ENCODE measurements at places on chromosomes 5 and 9. TPM values are rescaled to one million over a fixed set of nuclear protein-coding genes. Genes with fewer than 3 reads are reported as not detected.

The DOLK gene
- polyA plus RNA-seq: 10.1 TPM

The KCNV2 gene
- not detected for polyA plus RNA-seq

The GABRA6 gene
- not detected for polyA plus RNA-seq

The FPGS gene
- polyA plus RNA-seq: 40.1 TPM

The GRXCR2 gene
- not detected for polyA plus RNA-seq

GRCh38 chr9:2709645-2710101, 7.6 kb upstream of the KCNV2 start:
- H3K27ac ChIP-seq: no peak overlapping the region
- H3K36me3 ChIP-seq: no peaks in the 10 kb centered on the region
- H3K27me3 ChIP-seq: no peaks in the 10 kb centered on the region
- no peak overlapping the region for H3K4me3 ChIP-seq
- no peaks in the 10 kb centered on the region for H3K4me1 ChIP-seq

DNA sequence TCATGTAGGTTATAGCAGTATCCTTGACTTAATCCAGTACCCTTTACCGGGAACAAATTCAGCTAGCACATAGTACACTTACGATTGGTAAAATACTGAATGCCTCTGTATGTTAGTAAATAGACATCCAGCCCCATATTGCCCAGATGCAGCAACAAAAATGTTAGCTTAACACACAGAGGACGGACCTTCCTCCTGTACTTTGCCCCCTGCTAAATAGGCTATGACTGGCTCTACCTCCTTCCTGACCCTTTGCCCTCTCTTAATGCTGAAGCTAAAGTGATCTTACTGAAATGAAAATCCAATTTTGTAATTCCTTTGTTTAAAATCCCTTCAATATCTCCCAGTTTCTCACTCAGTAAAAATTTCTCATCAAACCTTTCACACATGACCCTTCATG, 183.1 kb downstream of the PARP8 start:
- peaks cover 4% of the 10 kb centered on the region for H3K36me3 ChIP-seq
- no peaks in the 10 kb centered on the region for H3K4me1 ChIP-seq
- H3K4me3 ChIP-seq: no peak overlapping the region

DNA sequence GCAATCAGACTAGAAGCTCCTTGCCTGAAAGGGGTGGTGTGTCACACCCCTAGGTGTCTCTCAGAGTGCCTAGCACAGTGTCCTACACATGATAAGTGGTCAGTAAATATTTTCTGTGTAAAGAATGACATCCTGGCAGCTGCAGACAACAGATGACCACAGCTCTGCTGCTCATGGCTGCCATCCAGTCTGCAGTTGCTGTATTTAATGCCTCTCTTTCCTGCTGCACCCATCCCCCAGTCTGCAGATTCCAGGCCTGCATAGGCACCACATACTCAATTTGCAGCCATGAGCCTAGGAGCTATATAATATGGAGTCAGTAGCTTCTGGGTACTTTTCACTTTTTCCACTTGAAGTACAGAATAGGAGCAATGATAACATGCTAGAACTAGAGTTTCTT, 94.9 kb upstream of the NR4A3 start:
- H3K4me1 ChIP-seq: no peaks in the 10 kb centered on the region
- no peak for DNase-seq
- H3K36me3 ChIP-seq: no peaks in the 10 kb centered on the region
- H3K4me3 ChIP-seq: no peak overlapping the region
- peaks cover 6% of the 10 kb centered on the region for H3K27me3 ChIP-seq
- no peak overlapping the region for H3K27ac ChIP-seq

DNA sequence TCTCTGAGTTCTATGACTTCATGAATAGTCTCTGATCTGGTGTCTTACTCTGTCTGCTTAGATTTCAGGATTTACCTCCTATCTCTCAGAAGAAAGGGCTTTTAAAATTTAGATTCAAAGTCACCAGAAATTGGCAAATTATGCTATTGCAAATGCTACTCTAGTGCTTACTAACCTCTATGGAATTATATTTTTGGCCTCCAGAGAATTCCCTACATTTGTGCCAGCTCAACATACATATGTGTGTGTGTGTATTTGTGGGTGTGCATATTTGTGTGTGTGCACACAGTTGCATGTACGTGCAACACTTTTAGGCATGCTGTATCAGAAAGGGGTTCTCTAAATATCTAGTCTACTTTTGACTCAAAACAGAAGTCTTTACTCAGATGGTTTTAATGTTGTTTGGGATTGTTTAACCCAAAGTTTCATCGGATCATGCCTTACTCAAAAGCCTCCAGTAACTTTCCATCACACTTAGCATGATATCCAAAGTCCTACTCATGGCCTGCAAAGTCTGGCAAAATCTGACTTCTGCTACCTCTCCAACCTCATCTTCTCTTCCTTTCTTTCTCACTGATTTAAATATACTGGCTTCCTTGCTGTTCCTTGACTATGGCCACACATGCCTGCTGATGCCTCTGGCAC, 147.6 kb upstream of the NR3C1 start:
- no peaks in the 10 kb centered on the region for H3K4me1 ChIP-seq
- no peak overlapping the region for H3K4me3 ChIP-seq
- DNase-seq: no peak

DNA sequence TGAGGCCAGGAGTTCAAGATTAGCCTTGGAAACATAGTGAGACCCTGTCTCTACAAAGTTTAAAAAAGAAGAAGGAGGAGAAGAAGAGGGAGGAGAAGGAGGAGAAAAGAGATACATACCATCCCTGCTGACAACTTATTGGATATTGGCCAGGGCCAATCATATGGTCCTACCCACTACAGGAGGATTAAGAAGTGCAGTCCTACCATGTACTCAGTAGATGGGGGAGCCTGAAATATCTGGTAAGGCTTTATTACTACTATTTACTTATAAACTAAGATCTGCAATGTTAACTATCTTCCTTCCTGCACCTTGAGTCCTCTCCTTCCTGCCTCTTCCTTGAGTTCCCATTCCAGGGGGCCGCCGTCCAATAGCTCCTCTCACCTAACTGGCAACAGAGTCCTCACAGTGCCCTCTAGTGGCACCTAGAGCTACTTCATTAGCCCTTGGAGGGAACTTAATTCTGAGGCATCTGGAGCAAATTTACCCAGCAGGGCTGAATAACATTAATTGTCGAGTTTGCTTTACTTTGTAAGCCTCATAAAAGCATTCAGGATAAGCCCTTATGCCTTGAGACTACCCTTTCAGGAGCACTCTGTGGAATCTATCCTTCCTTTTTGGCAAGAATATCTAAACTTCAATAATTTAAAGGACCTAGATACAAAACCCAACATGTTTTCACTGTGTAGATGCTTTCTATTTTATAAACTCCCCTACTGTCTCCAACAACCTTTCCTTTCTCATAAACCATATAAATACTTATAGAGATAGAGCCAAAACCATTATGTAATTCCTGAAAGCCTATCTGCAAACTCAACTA, 39.1 kb upstream of the RANBP6 start:
- H3K4me3 ChIP-seq: no peak overlapping the region
- no peaks in the 10 kb centered on the region for H3K4me1 ChIP-seq
- no peaks in the 10 kb centered on the region for H3K36me3 ChIP-seq
- no peak overlapping the region for H3K27ac ChIP-seq
- DNase-seq: peak; percentile 55
- peaks cover 4% of the 10 kb centered on the region for H3K27me3 ChIP-seq

DNA sequence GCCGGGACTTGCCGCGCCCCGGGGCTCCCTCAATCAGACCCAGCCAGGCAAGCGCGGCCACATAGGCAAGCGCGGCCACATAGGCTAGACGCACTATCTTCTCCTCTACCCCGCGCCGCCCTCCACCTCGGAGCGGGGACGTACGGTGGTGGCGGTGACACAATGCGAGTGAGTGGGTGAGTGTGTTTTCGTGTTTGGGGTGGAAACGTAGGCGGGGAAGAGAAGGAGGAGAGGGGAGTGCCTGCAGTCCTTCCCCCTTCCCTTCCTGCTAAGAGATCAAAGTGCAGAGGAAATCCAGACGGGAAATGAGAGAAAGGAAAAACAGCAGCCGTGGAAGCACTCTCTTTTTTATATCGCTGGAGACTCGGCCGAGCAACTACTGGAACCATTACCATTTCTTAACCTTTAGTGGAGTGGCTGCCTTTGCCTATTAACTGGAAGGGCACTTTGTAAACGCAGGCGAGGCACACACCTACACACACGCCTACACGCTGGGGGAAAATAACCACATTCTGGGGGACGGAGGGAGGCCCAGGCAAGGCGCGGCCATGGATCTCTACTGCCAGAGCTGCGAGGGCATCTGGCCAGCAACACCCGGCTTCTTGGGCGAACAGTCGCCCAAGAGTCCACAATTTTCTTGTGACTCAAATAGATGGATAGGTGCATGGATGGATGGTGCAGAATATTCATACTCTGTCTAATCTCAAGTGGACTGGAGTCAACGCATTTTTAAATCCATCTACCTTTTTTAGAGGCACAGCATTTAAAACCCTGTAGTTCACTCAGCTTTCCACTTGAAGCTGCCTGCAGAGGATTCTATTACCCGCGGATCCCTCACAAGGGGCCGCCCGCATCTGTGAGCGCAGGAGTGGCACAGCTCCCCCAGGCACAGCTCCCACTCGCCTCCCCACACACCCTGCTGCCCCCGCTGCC, 2.1 kb downstream of the EDIL3 start:
- H3K4me1 ChIP-seq: no peaks in the 10 kb centered on the region
- no peak for DNase-seq
- H3K27me3 ChIP-seq: peaks cover 7% of the 10 kb centered on the region
- no peak overlapping the region for H3K27ac ChIP-seq

DNA sequence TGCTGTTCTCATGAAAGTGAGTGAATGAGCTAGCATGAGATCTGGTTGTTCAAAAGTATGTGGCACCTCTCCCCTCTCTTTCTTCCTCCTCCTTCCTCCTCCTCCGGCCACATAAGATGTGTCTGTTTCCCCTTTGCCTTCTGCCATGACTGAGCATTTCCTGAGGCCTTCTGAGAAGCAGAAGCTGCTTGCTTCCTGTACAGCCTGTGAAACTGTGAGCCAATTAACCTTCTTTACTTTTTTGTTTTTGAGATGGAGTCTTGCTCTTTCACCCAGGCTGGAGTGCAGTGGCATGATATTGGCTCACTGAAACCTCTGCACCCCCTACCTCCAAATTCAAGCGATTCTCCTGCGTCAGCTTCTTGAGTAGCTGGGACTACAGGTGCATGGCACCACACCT, 6.1 kb downstream of the S100Z start:
- no peaks in the 10 kb centered on the region for H3K36me3 ChIP-seq
- no peaks in the 10 kb centered on the region for H3K27me3 ChIP-seq
- H3K27ac ChIP-seq: peak overlapping the region; percentile 53
- H3K4me3 ChIP-seq: peak overlapping the region; percentile 29
- DNase-seq: peak; percentile 92

- H3K27ac ChIP-seq: no peak overlapping the region
- no peak overlapping the region for H3K4me3 ChIP-seq
- no peaks in the 10 kb centered on the region for H3K36me3 ChIP-seq
- no peaks in the 10 kb centered on the region for H3K4me1 ChIP-seq
These were observed 15.3 kb upstream of the PIK3R1 start for GRCh38 chr5:68200288-68200687.

DNA sequence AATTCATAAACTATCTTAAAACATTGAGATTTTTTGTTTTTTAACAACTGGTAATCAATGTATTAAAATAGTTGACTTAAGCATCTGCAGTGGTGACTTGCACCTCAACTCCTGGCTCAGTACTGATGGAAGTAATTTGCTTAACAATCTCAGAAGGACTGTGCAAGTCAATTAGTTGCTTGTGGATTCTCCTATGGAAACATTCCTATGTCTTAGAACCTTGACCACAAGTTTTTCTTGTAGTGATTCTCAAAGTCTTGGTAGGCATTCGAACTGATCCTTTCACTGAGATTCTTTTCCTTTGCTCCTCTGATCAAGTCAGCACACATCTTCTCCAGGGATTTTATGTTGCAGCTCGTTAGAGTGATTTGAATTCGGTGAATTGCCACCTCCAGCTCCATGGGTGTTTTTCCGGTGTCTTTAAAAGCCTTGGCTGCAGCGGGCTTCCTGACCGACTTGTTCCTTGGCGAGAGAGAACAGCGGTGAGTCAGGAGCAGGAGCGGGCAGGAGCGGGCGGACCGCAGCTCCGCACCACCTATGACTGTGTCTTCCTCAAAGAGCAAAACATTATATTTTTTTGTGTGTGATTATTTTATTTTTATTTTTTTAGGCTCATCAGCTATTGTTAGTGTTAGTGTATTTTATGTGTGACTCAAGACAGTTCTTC, 21.1 kb downstream of the HMGXB3 start:
- no peak overlapping the region for H3K27ac ChIP-seq
- peaks cover 96% of the 10 kb centered on the region for H3K36me3 ChIP-seq
- no peaks in the 10 kb centered on the region for H3K27me3 ChIP-seq

DNA sequence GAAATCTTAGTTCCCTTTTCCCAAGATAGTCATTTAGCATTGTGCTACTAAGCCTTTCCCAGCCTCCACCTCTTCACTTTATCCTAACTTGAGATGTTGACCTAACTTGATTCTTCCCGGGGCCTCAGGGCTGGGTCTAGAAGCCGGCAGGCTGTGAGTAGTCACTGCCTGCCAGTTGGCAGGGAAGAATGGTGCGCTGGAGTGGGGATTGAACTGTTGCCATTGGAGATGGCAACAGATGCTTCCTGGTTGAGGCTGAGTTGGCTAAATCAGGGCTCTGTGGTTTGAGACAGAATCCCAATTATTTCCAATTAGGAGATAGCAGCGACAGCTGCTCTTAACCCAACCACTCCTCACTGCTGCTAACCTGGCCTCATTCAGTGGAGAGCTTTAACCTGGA, 343.1 kb downstream of the BRINP1 start:
- H3K27ac ChIP-seq: no peak overlapping the region
- H3K36me3 ChIP-seq: no peaks in the 10 kb centered on the region
- DNase-seq: no peak
- H3K27me3 ChIP-seq: no peaks in the 10 kb centered on the region
- no peak overlapping the region for H3K4me3 ChIP-seq

GRCh38 chr9:99693888-99694287, 127.8 kb upstream of the NR4A3 start:
- no peaks in the 10 kb centered on the region for H3K36me3 ChIP-seq
- no peaks in the 10 kb centered on the region for H3K4me1 ChIP-seq
- no peaks in the 10 kb centered on the region for H3K27me3 ChIP-seq
- no peak overlapping the region for H3K27ac ChIP-seq
- no peak overlapping the region for H3K4me3 ChIP-seq

- no peak overlapping the region for H3K4me3 ChIP-seq
- no peak overlapping the region for H3K27ac ChIP-seq
- no peaks in the 10 kb centered on the region for H3K36me3 ChIP-seq
- peaks cover 24% of the 10 kb centered on the region for H3K27me3 ChIP-seq
These were observed 45.8 kb downstream of the FRMPD1 start for GRCh38 chr9:37696528-37696927.

GRCh38 chr5:177040814-177041420, 18.4 kb downstream of the ZNF346 start:
- no peaks in the 10 kb centered on the region for H3K4me1 ChIP-seq
- peaks cover 50% of the 10 kb centered on the region for H3K36me3 ChIP-seq
- H3K27me3 ChIP-seq: no peaks in the 10 kb centered on the region
- H3K4me3 ChIP-seq: no peak overlapping the region

- peaks cover 8% of the 10 kb centered on the region for H3K4me1 ChIP-seq
- DNase-seq: no peak
- no peak overlapping the region for H3K4me3 ChIP-seq
- H3K27me3 ChIP-seq: no peaks in the 10 kb centered on the region
- H3K36me3 ChIP-seq: peaks cover 3% of the 10 kb centered on the region
These were observed 63.9 kb upstream of the CCDC180 start for GRCh38 chr9:97243606-97244005.

GRCh38 chr5:158522776-158523175, 576.9 kb downstream of the EBF1 start:
- no peak for DNase-seq
- no peaks in the 10 kb centered on the region for H3K36me3 ChIP-seq
- no peaks in the 10 kb centered on the region for H3K4me1 ChIP-seq
- no peak overlapping the region for H3K4me3 ChIP-seq
- H3K27me3 ChIP-seq: no peaks in the 10 kb centered on the region

GRCh38 chr5:82509762-82510161, 231.6 kb upstream of the RPS23 start:
- no peak for DNase-seq
- no peaks in the 10 kb centered on the region for H3K36me3 ChIP-seq
- no peak overlapping the region for H3K27ac ChIP-seq
